ENCODE measurements at places on chromosomes 6 and 20.

GRCh38 chr6:54737247-54737646 is 109.3 kb upstream of the FAM83B start:
- no peak for DNase-seq

DNA sequence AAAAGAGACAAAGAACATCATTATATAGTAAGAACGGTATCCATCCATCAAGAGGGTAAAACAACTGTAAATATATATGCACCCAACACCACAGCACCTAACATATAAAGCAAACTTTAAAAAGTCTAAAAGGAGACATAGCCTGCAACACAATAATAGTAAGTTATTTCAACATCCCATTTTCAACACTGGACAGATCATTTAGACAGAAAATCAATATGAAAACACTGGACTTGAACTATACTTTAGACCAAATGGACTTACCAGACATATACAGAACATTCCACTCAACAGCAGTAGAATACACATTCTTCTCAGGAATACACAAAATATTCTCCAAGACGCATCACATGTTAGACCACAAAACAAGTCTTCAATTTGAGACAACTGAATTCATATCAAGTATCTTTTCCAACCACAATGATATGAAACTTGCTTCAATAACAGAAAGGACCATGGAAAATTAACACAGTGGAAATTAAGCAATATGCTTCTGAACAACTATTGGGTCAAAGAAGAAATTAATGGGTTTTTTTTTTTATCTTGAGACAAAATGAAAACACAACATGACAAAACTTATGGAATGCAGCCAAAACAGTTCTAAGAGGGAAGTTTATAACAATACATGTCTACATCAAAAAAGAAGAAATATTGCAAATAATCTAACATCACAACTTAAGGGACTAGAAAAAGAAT is 23.9 kb upstream of the ASF1A start:
- DNase-seq = no peak

- DNase-seq = no peak
Observed at GRCh38 chr6:100774681-100775080, 106.4 kb downstream of the ASCC3 start.

DNA sequence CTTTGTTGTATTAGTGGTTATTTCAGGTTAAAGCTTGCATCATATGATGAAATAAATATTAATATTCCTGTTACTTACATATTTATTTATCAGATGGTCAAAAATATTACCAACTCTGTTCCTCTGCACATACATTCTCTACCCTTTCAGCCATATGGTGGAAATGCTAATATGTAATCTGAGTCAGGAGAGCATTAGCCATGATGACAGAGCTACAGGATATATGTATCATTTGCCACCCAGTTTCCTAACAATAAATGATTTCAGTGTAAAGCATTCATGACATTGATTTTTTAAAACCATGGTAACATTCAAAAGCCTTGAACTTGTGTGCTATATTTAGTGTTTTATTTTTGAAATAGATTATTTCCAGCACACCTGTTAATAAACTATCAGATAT is 16.6 kb downstream of the POPDC3 start:
- DNase-seq = no peak

GRCh38 chr6:125301435-125302391 is at the start of gene HDDC2:
Gene HDDC2 (minus strand): TSS chr6:125301967. CDS start chr6:125301932, 35 bp downstream.
- DNase-seq = peak; percentile 34

- no peak for DNase-seq
Observed at GRCh38 chr6:34587325-34587724, 31.2 kb upstream of the SPDEF start.

DNA sequence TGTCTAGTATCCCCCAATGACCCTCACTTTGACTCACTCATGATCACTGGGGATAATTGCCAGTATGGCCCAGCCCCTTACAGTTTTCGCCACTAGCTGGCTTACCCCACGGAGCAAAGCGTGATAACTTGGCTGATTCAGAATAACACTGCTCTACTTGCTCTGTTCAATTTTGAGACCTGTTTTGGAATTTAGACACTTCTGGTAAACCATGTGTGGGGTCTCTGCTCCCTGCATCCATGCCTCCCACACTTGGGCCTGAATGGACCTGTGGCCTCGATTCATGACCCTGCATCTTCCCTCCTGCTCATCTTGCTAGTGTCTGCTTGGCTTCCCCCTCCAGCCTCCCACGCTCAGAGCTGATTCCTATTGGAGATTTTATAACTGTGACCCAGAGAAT is 48.9 kb downstream of the FOXA2 start:
- no peak for DNase-seq

DNA sequence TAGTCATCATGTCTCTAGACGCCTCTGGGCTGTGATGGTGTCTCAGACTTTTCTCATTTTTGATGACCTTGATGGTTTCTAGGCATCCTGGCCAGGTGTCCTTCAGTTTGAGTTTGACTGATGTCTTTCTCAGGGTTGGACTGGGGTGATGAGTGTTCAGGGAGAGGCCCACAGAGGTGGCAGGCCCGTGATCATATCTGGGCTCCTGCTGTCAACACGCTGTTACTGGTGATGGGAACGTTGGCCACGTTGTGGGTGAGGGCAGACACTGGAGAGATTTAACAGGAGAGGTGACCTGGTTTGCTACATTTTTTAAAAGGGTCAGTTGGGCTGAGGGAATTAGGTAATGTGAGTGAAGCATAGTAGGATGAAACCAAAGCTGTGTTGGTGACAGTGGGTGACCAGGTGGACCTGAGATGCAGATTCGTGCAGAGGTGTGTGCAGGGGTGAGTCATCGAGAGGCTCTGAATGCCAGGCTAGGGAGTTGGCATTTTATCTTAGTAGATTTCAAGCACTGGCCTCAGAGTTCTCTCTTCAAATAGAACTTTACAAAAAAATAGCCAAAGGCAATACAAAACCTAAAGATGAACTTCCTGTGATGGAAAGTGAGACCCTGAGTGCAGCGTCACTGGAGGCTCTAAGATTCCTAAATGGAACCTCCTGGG is 174.1 kb downstream of the CDH26 start:
- DNase-seq = no peak

DNA sequence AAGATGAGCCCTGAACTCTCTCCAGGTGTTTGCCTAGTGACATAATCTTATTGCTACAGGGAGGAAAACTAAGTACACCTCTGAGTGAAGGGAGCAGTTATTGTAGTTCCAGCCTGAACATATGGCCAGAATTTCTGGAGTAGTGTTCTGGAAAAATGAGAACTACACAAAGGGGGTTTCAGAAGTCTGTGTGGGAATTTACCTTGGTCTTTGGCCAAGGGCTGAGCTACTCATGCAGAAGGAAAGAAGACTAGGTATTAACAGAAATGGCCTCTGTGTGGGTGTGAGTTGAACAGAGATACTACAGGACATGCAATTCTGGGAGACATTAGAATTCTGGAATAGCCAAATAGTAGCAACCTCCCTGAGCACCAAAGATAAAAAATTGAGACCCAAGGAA is 1009.7 kb upstream of the GJE1 start:
- no peak for DNase-seq

DNA sequence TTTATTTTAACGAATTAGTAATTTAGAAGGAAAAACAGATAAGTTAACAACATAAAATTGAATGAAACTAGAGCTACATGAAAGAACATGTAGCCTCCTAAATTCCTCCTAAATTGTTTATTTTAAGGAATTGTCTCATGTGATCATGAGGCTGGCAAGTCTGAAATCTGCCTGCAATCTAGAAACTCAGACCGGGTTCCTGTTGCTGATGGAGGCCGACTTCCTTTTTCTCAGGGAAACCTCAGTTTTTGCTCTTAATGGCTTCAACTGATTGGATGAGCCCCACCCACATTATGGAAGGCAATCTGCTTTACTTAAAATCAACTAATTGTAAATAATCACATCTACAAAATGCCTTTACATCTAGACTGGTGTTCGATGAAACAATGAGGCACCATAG is 267.6 kb upstream of the PRND start:
- DNase-seq = no peak

DNA sequence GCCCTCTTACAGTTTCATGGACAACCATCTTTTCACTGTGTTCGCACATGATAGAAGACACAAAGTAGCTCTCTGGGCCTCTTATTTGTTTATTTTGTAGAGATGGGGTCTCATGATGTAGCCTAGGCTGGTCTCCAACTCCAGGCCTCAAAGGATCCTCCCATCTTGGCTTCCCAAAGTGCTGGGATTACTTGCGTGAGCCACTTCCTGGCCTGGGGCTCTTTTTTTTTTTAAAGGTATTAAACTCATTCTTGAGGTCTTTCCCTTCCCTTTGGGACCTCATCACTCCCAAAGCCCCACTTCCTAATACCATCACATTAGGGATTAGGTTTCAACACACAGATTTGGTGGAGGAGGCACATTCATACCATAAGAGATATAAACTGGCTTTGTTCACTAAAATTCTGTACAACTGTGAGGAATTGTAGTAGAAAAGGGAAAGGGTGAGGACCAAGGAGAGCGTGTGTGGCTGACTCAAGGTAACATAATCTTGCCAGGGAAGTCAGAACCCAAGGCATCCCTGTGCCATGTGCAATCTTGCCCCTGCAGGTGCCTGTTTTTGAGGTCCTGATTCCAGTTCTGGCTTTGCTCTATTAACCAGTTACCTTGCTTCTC is 45.5 kb downstream of the EIF2S2 start:
- no peak for DNase-seq

GRCh38 chr6:22053391-22053997 is 243.3 kb downstream of the PRL start:
- no peak for DNase-seq

DNA sequence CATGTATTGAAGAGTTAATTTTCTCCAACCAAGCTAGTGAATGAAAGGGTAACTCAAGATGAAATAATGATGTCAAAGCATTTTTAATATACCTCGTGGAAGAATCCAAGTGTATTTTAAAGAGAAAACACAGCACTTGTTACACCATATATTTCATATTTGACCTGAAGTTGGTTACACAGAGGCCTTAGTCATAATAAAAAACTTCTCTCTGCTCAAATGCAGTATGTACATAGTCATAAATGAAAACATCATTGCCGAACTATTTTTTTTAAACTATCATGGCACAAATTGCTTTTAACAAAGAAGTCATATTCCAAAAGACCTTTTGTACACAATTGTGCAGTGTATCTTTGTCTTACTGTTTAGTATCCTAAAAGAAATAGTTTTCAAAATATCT is 43.0 kb downstream of the BACH2 start:
- no peak for DNase-seq

- peak; percentile 41 for DNase-seq
Observed at GRCh38 chr20:11248687-11249638, 575.2 kb upstream of the JAG1 start.

- no peak for DNase-seq
Observed at GRCh38 chr20:61901392-61902220, 164.1 kb downstream of the TAF4 start.

- no peak for DNase-seq
Observed at GRCh38 chr6:116251568-116252384, 2.1 kb downstream of the TSPYL4 start.

- peak; percentile 60 for DNase-seq
Observed at GRCh38 chr20:19583532-19584175, 174.4 kb upstream of the RIN2 start.

DNA sequence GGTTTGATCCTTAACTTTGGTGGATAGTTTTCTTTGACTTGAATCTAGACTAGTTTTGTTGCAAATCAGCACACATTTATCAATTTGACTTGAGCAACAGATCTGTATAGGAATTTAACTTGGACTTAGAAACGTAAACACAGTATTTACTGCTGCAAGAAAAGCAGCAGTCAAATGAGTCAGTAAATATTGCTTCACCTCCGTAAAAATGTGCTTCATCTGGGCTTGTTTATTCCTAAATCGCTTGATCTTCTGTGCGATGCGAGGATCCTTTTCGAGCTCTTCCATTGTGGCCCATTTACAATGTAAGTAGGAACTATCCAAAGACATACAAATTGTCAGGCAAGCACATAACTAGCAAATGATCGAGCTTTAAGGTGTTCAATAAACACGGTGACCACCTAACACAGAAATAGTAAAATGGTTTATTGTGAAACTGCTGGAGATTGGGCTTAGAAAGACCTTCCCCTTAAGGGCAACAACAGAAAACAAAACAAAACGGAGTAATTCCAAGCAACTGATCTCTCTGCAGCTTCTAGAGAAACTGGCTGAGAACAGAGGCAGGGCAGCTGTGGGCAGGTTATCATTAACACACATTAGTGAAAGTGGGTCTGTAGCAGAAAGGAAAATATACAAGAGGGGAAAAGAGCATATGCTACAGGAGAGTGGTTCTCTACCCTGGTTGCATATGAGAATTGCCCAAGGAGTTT is 120.8 kb downstream of the CHD6 start:
- no peak for DNase-seq

GRCh38 chr20:51034988-51035656 is 12.2 kb upstream of the KCNG1 start:
- DNase-seq = no peak

- DNase-seq = no peak
Observed at GRCh38 chr6:125808060-125808459, 17.3 kb downstream of the NCOA7 start.

DNA sequence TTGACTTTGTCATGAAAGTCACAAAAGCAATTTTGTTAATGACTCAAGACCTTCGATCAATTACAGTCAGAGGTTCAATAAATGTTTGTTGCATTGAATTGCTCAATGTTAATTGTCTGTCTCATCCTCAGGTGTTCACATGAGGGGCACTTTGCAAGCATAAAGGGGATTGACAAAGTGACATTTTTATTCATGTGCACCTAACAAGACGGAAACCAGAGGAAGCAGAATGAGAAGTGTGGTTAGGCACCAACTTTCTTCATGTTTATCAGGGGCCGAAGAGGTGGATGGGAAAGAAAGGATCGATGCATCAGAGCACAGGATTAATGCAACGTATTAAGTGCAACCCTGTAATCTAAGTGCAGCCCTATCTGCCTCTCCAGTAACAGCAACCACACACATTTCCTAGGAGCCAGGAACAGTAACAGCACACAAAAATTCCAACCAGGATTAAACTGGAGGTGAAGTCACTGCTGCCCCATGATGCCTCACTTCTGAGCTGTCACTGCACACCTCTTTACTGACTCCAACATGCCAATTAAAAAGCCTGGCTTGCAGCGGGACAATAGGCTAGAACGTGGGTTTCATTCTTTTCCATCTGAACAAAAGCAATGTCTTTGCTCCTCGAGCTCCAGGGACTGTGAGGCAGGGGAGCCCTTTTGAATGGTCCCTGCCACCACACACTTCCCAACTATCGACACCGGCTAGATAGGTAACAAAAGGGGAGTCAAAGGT is 262.7 kb downstream of the CD83 start:
- DNase-seq = no peak
